Trophoblast cell (in vitro differentiated cells and primary cell): ENCODE measurements at places on chromosomes 1 and 21.

GRCh38 chr1:25896266-25896665 lies 10.0 kb downstream of the STMN1 start:
- no peak overlapping the region for H3K27ac ChIP-seq
- no peaks in the 10 kb centered on the region for H3K27me3 ChIP-seq

GRCh38 chr1:3192825-3193224 lies 123.8 kb downstream of the PRDM16 start:
- no peaks in the 10 kb centered on the region for H3K4me1 ChIP-seq
- no peaks in the 10 kb centered on the region for H3K36me3 ChIP-seq
- no peak overlapping the region for H3K27ac ChIP-seq
- H3K4me3 ChIP-seq = peak overlapping the region; percentile 25

- no peak overlapping the region for H3K27ac ChIP-seq
- no peaks in the 10 kb centered on the region for H3K36me3 ChIP-seq
- DNase-seq = no peak
- H3K27me3 ChIP-seq = no peaks in the 10 kb centered on the region
These were observed 24.9 kb downstream of the MT1HL1 start for GRCh38 chr1:236979149-236979900.

GRCh38 chr1:87329051-87329525 lies 408 bp downstream of the LMO4 start:
- no peaks in the 10 kb centered on the region for H3K27me3 ChIP-seq
- H3K4me3 ChIP-seq = peak overlapping the region; percentile 94
- peaks cover 5% of the 10 kb centered on the region for H3K36me3 ChIP-seq
- peak overlapping the region; percentile 98 for H3K27ac ChIP-seq

GRCh38 chr1:189726806-189727205 lies 750.9 kb downstream of the BRINP3 start:
- no peaks in the 10 kb centered on the region for H3K4me1 ChIP-seq
- H3K27me3 ChIP-seq = no peaks in the 10 kb centered on the region
- H3K27ac ChIP-seq = no peak overlapping the region

DNA sequence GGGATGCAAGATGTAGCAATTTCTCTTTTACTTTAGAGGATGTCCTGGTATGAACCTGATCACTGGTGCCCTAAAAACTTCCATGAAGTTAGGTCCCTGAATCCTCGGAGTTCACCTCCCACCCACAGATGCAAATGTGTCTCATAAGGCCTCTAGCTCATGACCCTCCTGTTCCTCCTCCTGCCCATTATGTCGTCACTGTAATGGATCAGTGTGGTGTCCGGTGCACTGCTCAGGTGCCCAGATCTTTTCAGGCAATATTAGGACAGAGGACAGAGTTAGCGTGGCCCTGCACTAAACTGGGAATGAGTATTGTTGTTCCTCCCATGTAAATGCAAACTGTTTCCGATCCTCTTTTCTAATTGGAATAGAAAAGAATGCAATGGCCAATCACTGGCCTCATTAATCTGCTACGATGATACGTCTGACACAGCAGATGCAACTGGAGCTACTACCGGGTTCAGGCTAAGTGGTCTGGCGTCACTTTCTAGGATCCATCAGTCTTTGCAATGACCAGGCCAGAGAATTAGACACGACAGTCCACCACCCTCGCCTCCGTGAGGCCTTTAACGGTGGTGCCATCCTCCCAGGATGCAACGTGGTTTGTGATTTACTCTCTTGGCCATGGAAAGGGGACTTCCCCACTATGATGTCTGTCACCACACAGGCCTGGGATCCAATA lies 3.4 kb upstream of the COL6A2 start:
- H3K4me3 ChIP-seq = no peak overlapping the region
- H3K27ac ChIP-seq = no peak overlapping the region
- peaks cover 6% of the 10 kb centered on the region for H3K4me1 ChIP-seq
- H3K27me3 ChIP-seq = peaks cover 4% of the 10 kb centered on the region

DNA sequence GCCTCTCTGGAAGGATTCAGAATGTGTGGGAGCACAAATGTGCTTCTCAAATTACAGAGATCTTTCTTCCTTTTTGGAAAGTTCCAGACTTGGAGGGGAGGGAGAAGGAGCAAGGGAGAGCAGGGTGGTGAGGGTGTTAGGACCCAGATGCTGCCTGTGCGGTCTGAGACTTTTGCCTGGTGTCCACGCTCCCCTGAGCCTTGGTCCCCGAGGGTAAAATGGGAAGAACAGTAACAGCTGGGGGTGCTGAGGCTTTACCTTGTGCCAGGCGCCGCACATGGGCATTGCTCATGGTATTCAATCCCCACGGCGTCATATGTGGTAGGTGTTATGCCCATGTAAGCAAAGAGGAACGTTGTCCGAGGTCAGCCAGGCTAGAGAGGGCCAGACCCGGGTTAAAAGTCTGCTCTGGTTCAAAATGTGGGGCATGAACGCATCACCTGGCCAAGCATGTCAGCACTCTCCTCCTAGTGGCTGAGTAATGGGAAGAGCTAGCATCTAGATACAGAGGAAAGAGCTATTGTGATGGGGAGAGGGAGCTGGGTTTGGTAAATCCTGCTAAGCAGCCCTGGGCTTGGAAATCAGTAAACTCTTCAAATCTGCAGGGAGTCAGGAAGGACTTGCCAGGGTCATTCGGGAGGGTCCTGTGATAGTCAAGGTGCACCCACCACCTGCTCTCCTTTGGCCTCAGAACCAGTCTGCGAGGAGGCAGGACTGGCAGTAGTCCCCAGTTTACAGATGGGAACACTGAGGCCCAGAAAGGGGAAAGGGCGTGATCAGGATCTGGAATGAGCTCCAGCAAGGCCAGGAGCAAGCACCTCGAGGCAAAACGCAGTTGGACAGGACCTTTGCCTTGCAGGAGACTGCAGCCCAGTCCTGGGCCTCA lies 4.5 kb upstream of the RUNX3 start:
- no peak for DNase-seq
- no peak overlapping the region for H3K27ac ChIP-seq
- no peaks in the 10 kb centered on the region for H3K36me3 ChIP-seq
- H3K27me3 ChIP-seq = peaks cover 52% of the 10 kb centered on the region
- H3K4me1 ChIP-seq = peaks cover 1% of the 10 kb centered on the region

DNA sequence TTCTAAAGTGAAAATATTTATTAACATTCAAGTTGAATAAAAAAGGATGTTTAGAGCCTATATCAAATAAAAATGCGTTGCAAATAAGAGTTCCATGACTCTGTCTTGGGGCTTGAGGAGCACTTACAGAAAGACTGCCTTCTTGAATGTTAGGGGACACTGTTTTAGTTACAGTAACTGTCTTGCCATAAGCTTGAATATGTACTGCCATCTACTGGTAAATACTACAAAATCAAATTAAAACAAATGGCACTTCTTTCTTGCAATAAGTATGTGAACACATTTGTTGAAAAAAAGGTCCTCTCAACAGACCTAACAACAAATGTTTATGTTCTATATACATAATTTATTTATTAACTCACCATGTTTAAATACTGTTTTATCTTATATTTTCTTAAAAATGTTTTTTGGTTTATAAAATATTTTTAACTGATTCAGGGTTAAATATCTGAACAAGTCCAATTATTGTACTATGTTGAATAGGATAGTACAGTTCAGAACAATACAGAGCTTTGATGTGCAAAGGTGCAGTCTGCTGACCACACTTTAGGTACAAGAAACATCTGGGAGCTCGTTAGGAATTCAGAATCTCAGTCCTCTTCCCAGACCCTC lies 199.5 kb downstream of the LRRIQ3 start:
- H3K4me1 ChIP-seq = no peaks in the 10 kb centered on the region
- no peaks in the 10 kb centered on the region for H3K27me3 ChIP-seq
- H3K27ac ChIP-seq = no peak overlapping the region
- H3K4me3 ChIP-seq = no peak overlapping the region

GRCh38 chr1:153547560-153548551 lies 1.2 kb downstream of the S100A3 start:
- H3K27me3 ChIP-seq = no peaks in the 10 kb centered on the region
- DNase-seq = no peak
- peaks cover 62% of the 10 kb centered on the region for H3K4me1 ChIP-seq
- peak overlapping the region; percentile 80 for H3K27ac ChIP-seq
- H3K36me3 ChIP-seq = peaks cover 2% of the 10 kb centered on the region

- no peak overlapping the region for H3K4me3 ChIP-seq
- no peak for DNase-seq
- H3K36me3 ChIP-seq = no peaks in the 10 kb centered on the region
- H3K27me3 ChIP-seq = peaks cover 52% of the 10 kb centered on the region
These were observed 26.2 kb upstream of the NFIA start for GRCh38 chr1:61056196-61056572.

DNA sequence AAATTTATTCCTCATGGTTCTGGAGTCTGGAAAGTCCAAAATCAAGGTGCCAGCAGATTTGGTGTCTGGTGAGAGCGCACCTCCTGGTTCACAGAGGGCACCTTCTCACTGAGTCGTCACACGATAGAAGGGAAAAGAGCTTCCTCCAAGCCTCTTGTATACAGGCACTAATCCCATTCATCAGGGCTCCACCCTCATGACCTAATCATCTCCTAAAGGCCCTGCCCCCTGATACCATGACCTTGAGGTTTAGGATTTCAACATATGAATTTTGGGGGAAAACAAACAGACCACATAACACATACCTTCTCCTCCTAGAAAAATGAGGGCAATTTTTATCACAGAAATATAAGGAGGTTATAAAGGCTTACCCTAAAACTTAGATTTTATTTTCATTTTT lies 88.0 kb upstream of the NFIA start:
- peaks cover 3% of the 10 kb centered on the region for H3K4me1 ChIP-seq
- no peaks in the 10 kb centered on the region for H3K36me3 ChIP-seq
- no peak for DNase-seq
- H3K27ac ChIP-seq = no peak overlapping the region
- no peak overlapping the region for H3K4me3 ChIP-seq

DNA sequence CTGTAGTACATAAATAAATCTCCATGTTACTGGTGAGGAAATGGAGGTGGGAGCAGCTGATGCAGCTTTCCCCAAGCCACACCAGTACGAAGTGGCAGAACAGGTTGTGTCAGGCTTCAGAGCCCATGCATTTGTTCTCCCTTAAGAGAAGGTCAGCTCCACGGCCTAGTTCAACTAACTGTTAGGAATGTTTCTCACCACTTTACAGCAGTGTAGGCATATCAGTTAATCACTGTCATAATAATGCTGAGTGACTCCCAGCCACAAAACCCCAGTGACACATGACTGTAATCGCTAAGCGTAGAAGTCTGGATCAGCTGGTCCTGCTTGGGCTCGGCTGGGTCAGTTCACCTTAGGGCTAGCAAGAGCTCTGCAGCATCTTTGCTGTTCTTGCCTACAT lies 90.4 kb downstream of the VPS26C start:
- H3K27ac ChIP-seq = no peak overlapping the region
- peaks cover 3% of the 10 kb centered on the region for H3K4me1 ChIP-seq
- H3K27me3 ChIP-seq = no peaks in the 10 kb centered on the region
- H3K36me3 ChIP-seq = peaks cover 31% of the 10 kb centered on the region
- peak; percentile 81 for DNase-seq
- no peak overlapping the region for H3K4me3 ChIP-seq

- peak; percentile 91 for DNase-seq
- no peak overlapping the region for H3K27ac ChIP-seq
- H3K27me3 ChIP-seq = no peaks in the 10 kb centered on the region
- H3K4me3 ChIP-seq = no peak overlapping the region
- peaks cover 16% of the 10 kb centered on the region for H3K4me1 ChIP-seq
These were observed 28.2 kb downstream of the BATF3 start for GRCh38 chr1:212671342-212672031.

GRCh38 chr1:26218906-26219494 lies 15.0 kb upstream of the CEP85 start:
- H3K4me1 ChIP-seq = peaks cover 2% of the 10 kb centered on the region
- no peak for DNase-seq
- H3K36me3 ChIP-seq = no peaks in the 10 kb centered on the region
- no peak overlapping the region for H3K27ac ChIP-seq
- H3K27me3 ChIP-seq = no peaks in the 10 kb centered on the region
- no peak overlapping the region for H3K4me3 ChIP-seq

- no peaks in the 10 kb centered on the region for H3K4me1 ChIP-seq
- no peaks in the 10 kb centered on the region for H3K27me3 ChIP-seq
- H3K36me3 ChIP-seq = no peaks in the 10 kb centered on the region
- DNase-seq = no peak
- H3K4me3 ChIP-seq = peak overlapping the region; percentile 27
- H3K27ac ChIP-seq = no peak overlapping the region
These were observed 681.5 kb downstream of the MATN1 start for GRCh38 chr1:30041741-30042437.

GRCh38 chr1:21680918-21681317 lies 11.8 kb upstream of the RAP1GAP start:
- H3K27ac ChIP-seq = no peak overlapping the region
- DNase-seq = peak; percentile 55
- no peak overlapping the region for H3K4me3 ChIP-seq
- H3K27me3 ChIP-seq = no peaks in the 10 kb centered on the region

GRCh38 chr1:230191079-230191804 lies 124.2 kb downstream of the GALNT2 start:
- no peaks in the 10 kb centered on the region for H3K27me3 ChIP-seq
- peak; percentile 40 for DNase-seq
- H3K4me1 ChIP-seq = peaks cover 17% of the 10 kb centered on the region
- H3K36me3 ChIP-seq = peaks cover 2% of the 10 kb centered on the region
- no peak overlapping the region for H3K27ac ChIP-seq
- H3K4me3 ChIP-seq = no peak overlapping the region

GRCh38 chr1:15345705-15346345 lies 63.9 kb upstream of the EFHD2 start:
- H3K4me1 ChIP-seq = no peaks in the 10 kb centered on the region
- peak; percentile 47 for DNase-seq
- H3K36me3 ChIP-seq = no peaks in the 10 kb centered on the region
- H3K4me3 ChIP-seq = no peak overlapping the region

DNA sequence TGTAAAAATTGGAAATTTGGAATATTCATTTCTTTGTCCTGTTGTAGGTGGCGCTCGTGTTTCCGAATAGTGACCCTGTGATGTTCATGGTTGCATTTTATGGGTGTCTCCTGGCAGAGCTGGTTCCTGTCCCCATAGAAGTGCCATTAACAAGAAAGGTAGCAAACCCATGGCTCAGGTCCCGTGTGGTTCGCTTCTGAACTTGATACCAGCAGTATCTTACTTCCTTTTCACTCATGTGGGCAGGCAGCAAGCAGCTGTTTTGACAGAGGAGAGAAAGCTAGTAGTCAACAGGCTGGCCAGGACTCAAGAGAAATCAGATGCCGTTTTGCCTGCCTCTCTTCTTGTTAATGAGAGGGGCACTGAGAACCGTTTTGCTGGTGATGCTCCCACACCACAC lies 72.8 kb downstream of the S100B start:
- no peaks in the 10 kb centered on the region for H3K27me3 ChIP-seq
- H3K4me1 ChIP-seq = no peaks in the 10 kb centered on the region
- peaks cover 47% of the 10 kb centered on the region for H3K36me3 ChIP-seq

DNA sequence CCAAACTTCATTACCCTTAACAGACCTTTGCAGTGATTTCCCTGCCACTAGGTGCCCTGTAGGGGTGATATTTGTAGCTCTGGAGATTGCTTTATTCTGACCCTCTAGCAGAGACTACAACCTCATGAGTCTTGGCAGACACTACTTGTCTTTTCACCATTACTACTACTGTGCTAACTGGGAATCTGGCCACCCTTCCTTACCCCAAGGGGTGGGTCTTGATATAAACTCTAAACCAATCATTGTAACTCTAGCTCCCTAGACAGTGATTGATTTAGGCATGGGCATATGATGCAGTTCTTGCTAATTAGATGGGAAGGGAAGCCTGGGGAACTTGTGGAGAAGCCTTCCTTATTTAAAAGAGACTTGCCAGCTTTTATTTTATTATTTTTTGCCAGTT lies 3.9 kb downstream of the KPNA6 start:
- no peak overlapping the region for H3K27ac ChIP-seq
- DNase-seq = no peak
- peaks cover 2% of the 10 kb centered on the region for H3K4me1 ChIP-seq
- H3K36me3 ChIP-seq = peaks cover 2% of the 10 kb centered on the region
- H3K27me3 ChIP-seq = no peaks in the 10 kb centered on the region

GRCh38 chr1:3174487-3175247 lies 105.7 kb downstream of the PRDM16 start:
- no peaks in the 10 kb centered on the region for H3K27me3 ChIP-seq
- H3K27ac ChIP-seq = no peak overlapping the region
- no peak overlapping the region for H3K4me3 ChIP-seq
- no peaks in the 10 kb centered on the region for H3K36me3 ChIP-seq
- DNase-seq = no peak
- no peaks in the 10 kb centered on the region for H3K4me1 ChIP-seq
